Progenitor cell of endocrine pancreas (in vitro differentiated cells): ENCODE measurements at places on chromosomes 2 and 18.

DNA sequence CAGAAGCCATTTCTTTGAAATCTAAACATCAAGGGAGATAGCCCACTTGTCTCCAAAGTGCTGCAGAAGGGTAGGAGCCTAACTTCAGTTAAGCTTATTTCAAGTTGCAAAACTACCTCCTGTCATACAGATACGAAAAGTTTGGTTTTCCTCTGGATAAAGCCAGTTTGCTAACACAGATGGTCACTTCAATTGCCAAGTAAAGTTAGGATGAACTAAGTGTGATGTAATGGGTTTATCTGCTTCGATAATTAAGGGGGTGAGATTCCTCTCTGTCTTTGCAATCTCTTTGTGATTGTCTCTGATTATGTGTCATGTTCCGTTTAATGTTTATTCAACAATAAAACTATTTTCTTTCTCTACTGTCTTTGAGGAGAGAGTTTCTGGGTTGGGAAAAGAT, 156.4 kb downstream of the SLC39A10 start:
- no peak for DNase-seq

- DNase-seq = no peak
Observed at GRCh38 chr2:237674731-237675276, 47.4 kb downstream of the LRRFIP1 start.

DNA sequence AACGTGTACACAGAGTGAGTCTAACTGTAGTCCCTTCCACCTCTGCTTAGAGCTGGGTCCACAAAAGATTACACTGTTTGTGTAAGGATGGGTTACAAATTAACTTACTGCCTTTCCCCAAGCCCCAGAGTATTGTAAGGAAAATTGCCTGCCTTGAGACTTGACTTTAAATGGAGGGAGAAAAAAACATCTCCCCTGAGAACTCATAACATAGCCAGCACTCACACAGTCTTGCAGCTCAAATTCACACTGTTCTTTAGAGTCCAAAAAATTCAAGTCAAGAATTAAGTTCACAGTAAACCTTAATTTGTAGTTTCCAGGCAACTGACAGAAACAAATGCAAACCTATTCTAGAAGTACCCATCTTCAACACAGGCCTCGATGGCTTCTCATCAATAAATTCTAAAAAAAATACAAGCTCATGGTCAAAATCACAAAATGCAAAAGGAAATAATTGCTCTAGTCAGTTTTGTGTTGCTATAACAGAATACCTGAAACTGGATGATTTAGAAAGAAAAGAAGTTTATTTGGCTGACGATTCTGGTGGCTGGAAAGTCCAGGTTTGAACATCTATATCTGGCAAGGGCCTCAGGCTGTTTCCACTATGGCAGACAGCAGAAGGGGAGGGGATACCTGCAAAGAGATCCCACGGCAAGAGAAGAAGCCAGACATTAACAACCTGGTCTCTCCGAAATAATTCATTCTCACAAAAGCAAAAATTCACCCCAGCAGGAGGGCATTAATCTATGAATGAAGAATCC, 34.6 kb upstream of the TMEM17 start:
- no peak for DNase-seq

DNA sequence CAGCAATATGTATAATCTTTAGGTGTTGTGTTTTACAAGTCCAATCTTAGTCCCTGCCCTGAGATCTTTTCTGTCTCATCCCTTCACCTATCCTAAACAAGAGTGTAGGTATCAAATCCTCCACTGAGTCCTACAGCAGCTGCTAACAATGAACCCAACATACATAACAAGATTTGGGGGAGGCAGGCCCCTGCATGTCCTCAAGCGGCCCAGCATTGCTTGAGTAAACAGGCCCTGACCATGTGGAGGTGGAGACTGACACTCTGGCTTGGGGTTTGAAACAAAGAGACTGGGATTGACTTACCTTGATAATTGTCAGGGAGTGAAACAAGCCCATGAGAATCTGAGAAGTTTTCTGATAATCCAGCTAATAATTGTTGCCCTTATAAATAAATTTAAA, 213.4 kb downstream of the STK39 start:
- no peak for DNase-seq

- no peak for DNase-seq
Observed at GRCh38 chr2:19775838-19776237, 125.9 kb downstream of the TTC32 start.
